ENCODE measurements at places on chromosomes 16 and 17.

- no peak for DNase-seq
Measured at GRCh38 chr17:57785022-57785421, 39.9 kb upstream of the CCDC182 start.

- peak; percentile 44 for DNase-seq
Measured at GRCh38 chr16:80948886-80949493, 57.7 kb downstream of the CMC2 start.

GRCh38 chr16:1545044-1546040 is 11.9 kb downstream of the TMEM204 start:
- DNase-seq = no peak

DNA sequence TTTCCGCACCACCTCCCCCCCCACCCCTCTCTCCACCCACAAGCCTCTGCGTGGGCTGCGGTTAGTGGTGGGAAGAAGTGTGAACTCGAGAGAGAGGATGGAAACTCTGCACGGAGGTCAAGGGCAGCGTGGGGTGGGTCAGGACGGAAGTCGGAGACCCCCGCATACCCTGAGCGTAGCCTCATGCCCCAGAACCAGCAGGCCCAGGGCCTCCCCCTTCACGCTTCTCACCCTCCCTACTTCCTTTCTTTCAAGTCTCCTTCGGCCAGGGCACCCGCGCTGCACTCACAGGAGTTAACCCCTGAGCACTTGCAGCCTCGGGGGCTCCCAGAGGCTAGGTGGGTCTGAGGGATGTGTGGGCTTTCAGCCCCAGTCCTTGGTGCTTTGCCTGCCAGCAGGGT is 9.2 kb downstream of the TBKBP1 start:
- DNase-seq = peak; percentile 58

GRCh38 chr17:28112181-28112580 is 69.7 kb downstream of the NLK start:
- no peak for DNase-seq

GRCh38 chr16:81609323-81609892 is 164.8 kb downstream of the CMIP start:
- no peak for DNase-seq

DNA sequence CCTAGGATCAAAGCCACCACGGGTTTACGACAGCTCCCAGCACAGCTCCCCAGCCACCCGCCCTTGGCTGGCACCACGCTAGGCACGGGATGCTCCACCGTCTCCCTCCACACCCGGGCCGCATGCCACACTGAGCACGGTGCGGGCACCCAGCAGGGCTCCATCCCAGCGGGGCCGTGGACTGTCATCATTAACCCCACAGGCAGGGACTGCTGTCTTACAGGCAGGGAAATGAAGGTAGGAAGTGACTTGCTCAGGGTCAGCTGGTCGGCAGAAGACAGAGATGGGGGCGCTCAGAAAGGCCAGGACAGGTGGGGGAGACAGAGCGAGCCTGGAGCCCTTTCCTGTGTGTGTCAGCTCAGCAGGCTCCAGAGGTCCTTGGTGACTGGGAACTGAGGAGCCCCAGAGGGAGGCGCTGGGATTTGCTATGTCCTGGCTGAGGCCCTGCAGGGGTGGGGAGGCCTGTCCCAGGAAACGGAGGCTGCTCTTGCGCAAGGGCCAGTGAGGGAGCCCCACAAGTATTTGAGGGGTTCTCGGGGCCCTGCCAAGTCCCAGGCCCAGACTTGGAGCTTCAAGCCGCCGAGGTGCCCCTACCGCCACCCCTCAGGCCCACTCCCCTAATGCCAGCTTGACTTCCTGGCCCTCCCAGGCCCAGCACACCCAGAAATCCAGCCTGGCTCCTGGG is 3.2 kb downstream of the UBALD1 start:
- DNase-seq = no peak

GRCh38 chr17:81685108-81685507 is 1.3 kb downstream of the HGS start:
- peak; percentile 46 for DNase-seq

DNA sequence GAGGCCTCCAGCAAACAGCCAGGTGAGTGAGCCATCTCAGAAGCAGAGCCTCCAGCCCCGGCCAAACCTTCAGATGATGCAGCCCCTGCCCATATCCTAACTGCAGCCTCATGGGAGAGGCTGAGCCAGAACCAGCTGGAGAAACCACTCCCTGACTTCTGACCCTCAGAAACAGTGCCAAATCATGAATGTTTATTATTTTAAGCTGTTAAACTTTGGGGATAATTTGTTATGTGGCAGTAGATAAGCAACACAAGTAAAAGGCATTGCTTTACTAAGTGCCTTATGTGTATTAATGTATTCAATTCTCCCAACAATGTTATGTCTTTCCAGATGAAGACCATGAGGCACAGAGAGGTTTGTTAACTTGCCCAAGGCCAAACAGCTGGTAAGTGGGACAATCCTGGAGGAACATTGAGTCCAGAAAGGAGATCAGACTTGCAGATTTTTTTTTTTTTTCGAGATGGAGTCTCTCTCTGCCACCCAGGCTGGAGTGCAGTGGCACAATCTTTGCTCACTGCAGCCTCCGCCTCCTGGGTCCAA is 59.6 kb downstream of the SOCS1 start:
- no peak for DNase-seq

DNA sequence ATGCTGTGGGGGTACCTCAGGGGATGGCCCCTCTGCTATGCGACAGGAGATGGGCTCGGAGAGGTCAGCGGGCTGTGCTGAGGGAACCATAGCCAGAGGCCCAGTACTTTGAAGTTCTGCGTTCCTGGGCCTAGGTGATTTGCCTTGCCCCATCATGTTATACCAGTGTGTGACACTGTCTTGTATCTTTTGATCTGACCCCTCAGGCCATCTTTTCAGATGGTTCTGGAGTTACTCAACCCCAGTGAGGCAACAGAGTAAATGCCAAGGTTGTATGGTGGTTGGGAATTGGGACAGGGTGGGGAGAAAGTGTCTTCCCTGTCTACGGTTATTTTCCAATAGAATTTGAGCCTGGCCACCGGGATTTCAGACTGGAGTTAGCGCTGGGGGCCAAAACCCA is 8.5 kb downstream of the MSI2 start:
- no peak for DNase-seq

- DNase-seq = no peak
Measured at GRCh38 chr17:69088643-69089200, 28.0 kb upstream of the ABCA9 start.

GRCh38 chr17:37231887-37232286 is 143.9 kb upstream of the C17orf78 start:
- no peak for DNase-seq

DNA sequence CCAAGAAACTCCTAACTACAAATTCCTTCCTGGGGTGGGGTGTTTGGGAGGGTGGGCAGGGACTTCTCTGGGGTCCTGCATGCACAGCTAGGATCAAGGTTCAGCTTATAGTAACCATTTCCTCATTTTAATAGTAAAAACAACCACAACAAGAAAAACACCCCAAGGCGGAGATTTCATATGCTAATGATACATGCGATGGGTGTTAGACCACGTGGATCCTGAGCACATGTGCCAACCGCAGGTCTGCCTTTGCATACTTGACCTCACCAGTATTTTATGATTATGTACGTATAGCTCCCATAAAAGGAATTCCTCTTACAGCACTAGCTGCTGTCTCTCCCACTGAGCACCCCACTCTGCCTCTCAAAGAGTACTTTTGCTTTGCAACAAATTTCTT is 1.9 kb downstream of the KRTAP4-11 start:
- DNase-seq = no peak

GRCh38 chr17:27379888-27380533 is 76.2 kb upstream of the KSR1 start:
- no peak for DNase-seq

DNA sequence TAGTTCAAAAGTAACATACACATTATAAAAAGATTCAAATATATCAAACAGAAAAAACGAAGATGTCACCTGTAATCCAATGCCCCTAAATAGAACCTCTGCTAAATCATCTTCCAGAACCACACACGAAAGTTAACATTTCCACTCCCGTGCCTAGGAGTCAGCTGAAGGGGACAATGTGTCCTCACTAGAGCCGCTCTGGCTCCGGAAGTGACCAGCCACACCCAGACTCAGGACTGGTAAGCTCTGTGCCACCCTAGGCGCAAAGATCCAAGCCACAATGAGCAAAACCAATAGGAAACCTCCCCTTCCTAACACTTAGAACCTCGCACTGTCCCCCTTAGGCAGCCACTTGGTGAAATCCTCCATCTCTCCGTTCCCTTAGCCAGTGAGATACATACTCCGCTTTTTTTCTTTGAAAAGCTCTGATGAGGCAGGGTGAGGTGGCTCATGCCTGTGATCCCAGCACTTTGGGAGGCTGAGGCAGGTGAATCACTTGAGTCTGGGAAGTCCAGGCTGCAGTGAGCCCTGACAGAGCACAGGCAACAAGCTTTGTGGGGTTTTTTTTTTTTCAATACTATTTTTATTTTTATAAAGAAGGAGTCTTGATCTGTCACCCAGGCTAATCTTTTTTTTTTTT is 11.8 kb downstream of the CTRB1 start:
- no peak for DNase-seq

DNA sequence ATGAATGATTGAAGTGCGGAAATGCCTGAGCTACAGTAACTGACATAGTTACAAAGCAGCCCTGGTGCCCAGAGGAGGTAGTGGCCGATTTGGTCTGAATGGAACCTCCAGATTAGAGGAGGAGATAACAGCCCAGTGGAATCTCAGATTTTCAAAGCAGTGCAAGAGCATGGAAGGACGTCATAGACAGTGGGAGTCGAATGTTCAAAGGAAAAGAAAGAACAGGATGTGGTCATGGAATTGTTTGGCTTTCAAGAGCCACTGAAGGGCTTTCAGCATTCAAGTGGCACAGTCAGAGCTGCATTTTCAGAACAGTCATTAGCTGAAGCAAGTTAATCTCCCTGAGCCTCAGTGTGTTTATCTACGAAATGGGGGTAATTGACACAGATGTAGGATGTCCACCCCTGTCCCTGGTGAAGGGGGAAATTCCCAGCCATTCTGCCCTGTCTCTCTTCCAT is 104.6 kb upstream of the CACNG3 start:
- peak; percentile 33 for DNase-seq

GRCh38 chr16:67935101-67935401 is 1.6 kb downstream of the PSMB10 start:
- DNase-seq = no peak

GRCh38 chr16:20744922-20745440 is 3.4 kb upstream of the THUMPD1 start:
- DNase-seq = no peak

DNA sequence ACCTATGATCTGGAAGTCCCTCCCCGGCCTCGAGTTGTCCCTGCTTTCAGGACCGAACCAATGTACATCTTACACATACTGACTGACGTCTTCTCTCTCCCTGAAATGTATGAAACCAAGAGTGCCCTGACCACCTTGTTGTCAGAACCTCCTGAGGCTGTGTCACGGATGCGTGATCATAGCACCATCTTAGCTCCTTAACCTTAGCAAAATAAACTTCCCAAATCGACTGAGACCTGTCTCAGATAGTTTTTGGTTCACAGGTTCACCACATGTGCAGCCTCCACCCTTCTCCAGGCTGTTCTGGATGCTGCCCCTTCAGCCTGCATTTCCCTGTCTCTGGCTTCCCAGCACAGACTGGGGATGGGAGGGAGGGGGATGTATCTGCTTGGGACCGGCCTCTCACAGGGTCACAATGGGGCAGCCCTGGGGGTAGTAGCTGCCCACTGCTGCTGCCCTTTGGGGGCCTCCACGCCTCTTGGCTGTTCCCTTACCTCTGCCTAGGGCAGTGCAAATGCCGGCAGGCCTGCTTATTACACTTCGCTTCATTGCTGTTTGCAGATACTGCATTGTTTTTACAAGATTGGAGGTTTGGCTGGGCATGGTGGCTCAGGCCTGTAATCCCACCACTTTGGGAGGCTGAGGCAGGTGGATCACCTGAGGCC is 69.8 kb downstream of the NT5M start:
- no peak for DNase-seq

- no peak for DNase-seq
Measured at GRCh38 chr16:29775742-29776408, 2.2 kb upstream of the ZG16 start.

DNA sequence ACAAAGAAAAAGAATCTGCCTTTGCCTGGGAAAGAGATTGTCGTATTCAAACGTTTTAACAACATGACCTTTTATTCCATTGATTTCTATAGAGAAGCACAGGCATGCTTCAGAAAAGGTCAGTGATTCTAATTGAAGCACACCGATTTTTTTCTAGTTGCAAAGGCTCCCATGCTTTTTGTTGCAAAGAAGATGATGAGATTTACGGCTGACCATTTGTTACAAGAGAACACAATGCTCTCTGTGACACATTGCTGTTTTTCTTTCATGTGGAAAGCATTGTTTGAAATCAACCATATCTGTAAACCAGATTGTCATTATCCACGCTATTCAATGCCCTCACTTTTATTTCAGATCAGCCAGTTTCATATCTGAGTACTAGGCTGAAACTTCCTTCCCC is 99.8 kb downstream of the NLK start:
- no peak for DNase-seq

GRCh38 chr17:50484386-50485155 is 5.9 kb downstream of the RSAD1 start:
- no peak for DNase-seq

DNA sequence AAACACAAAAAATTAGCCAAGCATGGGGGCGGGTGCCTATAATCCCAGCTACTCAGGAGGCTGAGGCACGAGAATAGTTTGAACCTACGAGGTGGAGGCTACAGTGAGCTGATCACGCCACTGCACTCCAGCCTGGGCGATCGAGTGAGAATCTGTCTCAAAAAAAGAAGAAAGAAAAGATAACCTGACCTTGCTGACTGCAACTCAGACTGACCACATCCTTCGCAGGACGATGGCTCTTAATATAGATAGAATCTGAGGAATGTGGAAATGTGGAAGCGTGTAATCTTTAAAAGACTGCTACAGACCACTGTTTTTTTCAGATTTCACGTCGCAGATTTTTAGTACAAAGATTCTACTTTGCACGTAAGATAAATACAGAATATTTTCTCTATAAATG is 37.8 kb downstream of the KLHDC4 start:
- no peak for DNase-seq

GRCh38 chr17:78628547-78629435 is 51.6 kb upstream of the DNAH17 start:
- no peak for DNase-seq

DNA sequence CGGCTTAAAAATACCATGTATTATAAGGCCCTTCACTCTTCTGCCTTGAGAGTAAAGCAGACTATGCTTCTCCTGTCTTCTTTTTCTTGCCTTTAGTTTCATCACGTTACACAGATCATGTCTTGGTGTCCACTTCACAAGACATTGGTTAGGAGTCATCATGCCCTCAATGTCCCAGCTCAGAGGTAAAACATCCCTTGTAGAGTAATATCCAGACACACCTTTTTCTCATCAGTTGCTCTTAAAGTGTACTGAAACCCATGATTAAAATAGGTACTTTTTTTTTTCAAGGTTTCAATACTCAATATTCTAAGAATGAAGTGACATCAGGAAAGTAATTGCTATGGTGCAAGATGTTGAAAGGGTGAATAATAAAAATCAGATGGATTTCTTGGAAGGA is 267.8 kb downstream of the PMP22 start:
- peak; percentile 24 for DNase-seq

DNA sequence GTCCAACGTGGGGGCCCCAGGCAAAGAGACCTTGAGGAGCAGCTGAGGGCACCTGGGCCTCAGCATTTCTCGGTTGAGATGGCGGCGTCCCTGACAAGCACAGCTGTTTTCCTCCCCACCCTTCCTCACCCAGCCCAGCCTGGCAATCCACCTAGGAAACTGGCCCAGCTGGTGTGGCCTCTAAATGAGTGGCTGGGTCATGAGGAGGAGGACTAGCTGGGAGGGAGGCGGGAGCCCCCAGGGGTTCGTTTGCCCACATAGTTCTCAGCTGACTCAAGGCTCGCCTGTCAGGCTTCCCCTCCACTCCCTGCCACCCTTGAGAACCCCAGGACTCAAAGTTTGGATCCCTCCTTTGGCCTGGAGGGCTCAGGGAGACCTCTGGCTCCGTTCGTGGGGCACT is 5.9 kb downstream of the RNF222 start:
- DNase-seq = no peak

All from activated CD4-positive, alpha-beta T cell treated with anti-CD3 and anti-CD28 coated beads, Interleukin-2, Interleukin-4, amounts not matched to agents 100 ng/mL and 50 ng/mL, durations not matched to agents 16 hours and 8 hours (primary cell).